ENCODE measurements at places on chromosomes 2 and 18. TPM values are rescaled to one million over a fixed set of nuclear protein-coding genes. Genes with fewer than 3 reads are reported as not detected.

Gene FBXO41
- 0.46 TPM for total RNA-seq

Gene UGT1A6
- not detected for total RNA-seq

Gene NT5DC4
- not detected for total RNA-seq

Gene COL4A4
- not detected for total RNA-seq

Gene NR4A2
- total RNA-seq, result under 0.01 TPM

Gene PFN4
- 0.30 TPM for total RNA-seq

Gene SP9
- total RNA-seq, result 0.15 TPM

Gene INSIG2
- 18.8 TPM for total RNA-seq

Gene RBBP8
- 22.5 TPM for total RNA-seq

Gene ZNF521
- 107 TPM for total RNA-seq

Gene ERBB4
- total RNA-seq, result under 0.01 TPM

Gene TSPYL6
- not detected for total RNA-seq

Gene KATNAL2
- 0.32 TPM for total RNA-seq

Gene FAM98A
- 29.9 TPM for total RNA-seq

Gene FZD7
- total RNA-seq, result 0.46 TPM

Gene SPATA3
- not detected for total RNA-seq

Gene REG1A
- not detected for total RNA-seq

Gene BCL11A
- total RNA-seq, result under 0.01 TPM

Gene CD226
- total RNA-seq, result not detected

Gene TMEM178A
- not detected for total RNA-seq

Gene DHRS9
- 4.0 TPM for total RNA-seq

Gene LRP1B
- total RNA-seq, result under 0.01 TPM

Gene DYNAP
- not detected for total RNA-seq

Gene CBLN2
- total RNA-seq, result 5.9 TPM

Gene TCF23
- not detected for total RNA-seq

Gene GREB1
- total RNA-seq, result 0.30 TPM

Gene GAL3ST2
- total RNA-seq, result not detected

Gene UGT1A3
- total RNA-seq, result not detected

Gene ZAP70
- total RNA-seq, result not detected

Gene PROM2
- 0.65 TPM for total RNA-seq

Gene GPBAR1
- 0.15 TPM for total RNA-seq

Gene LAMA3
- total RNA-seq, result 3.3 TPM
